Mesothelial cell of epicardium (in vitro differentiated cells): ENCODE measurements at places on chromosomes 3 and 15.

- no peak overlapping the region for H3K4me3 ChIP-seq
- H3K27me3 ChIP-seq = no peaks in the 10 kb centered on the region
- peaks cover 12% of the 10 kb centered on the region for H3K4me1 ChIP-seq
- no peak for DNase-seq
- peak overlapping the region; percentile 26 for H3K27ac ChIP-seq
Observed at GRCh38 chr3:155069729-155070128, 10.4 kb upstream of the MME start.

- DNase-seq = no peak
- H3K4me1 ChIP-seq = peaks cover 62% of the 10 kb centered on the region
- no peak overlapping the region for H3K4me3 ChIP-seq
- peak overlapping the region; percentile 54 for H3K27ac ChIP-seq
- H3K36me3 ChIP-seq = peaks cover 8% of the 10 kb centered on the region
Observed at GRCh38 chr3:172148702-172149565, 109.6 kb downstream of the FNDC3B start.

DNA sequence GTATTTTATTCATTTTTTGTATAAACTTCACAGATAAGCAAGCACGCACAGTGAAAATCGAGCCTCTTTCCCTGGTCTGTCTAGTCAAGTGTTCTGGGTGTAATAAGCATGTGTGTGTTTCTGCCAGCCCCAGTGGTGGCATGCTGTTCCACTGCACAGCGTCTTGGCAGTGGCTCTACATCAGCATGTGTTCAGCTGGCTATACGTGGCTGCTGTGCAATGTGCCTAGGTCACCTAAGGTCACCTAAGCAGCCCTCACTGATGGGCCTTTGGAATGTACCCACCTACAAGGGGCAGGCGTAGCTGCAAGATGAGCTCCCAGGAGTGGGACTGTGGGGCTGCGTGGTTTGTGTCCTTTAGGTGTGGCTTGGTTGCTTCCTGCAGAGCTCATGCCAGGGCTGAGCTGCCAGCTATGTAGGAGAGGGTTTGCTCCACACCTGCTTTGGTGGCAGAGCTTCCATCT is 4.9 kb downstream of the LIMD1 start:
- no peaks in the 10 kb centered on the region for H3K27me3 ChIP-seq
- H3K4me3 ChIP-seq = no peak overlapping the region
- peaks cover 3% of the 10 kb centered on the region for H3K36me3 ChIP-seq
- DNase-seq = no peak
- no peak overlapping the region for H3K27ac ChIP-seq
- peaks cover 32% of the 10 kb centered on the region for H3K4me1 ChIP-seq

DNA sequence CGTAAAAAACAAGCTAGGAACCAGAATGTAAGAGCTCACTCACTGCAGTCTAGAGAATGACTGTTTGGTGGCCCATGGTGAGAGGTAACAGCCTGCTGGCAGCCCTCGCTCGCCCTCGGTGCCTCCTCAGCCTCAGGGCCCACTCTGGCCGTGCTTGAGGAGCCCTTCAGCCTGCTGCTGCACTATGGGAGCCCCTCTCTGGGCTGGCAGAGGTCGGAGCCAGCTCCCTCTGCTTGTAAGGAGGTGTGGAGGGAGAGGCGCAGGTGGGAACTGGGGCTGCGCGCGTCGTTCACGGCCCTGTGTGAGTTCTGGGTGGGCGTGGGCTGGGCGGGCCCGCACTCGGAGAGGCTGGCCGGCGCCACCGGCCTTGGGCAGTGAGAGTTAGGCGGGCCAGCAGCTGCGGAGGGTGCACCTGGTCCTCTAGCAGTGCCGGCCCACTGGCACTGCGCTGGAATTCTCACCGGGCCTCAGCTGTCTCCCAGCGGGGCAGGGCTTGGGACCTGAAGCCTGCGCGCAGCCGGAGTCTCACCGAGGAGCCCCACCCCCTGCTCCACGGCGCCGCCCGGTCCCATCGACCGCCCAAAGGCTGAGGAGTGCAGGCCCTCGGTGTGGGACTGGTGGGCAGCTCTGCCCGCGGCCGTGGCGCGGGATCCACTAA is 420.6 kb downstream of the RBMS3 start:
- H3K27ac ChIP-seq = no peak overlapping the region
- no peaks in the 10 kb centered on the region for H3K27me3 ChIP-seq
- DNase-seq = no peak
- peaks cover 11% of the 10 kb centered on the region for H3K4me1 ChIP-seq
- H3K36me3 ChIP-seq = peaks cover 21% of the 10 kb centered on the region

- no peaks in the 10 kb centered on the region for H3K27me3 ChIP-seq
- H3K4me1 ChIP-seq = peaks cover 17% of the 10 kb centered on the region
Observed at GRCh38 chr3:37745076-37745475, 116.6 kb upstream of the CTDSPL start.
